ENCODE measurements at places on chromosomes 16 and 17. TPM values are rescaled to one million over a fixed set of nuclear protein-coding genes. Genes with fewer than 3 reads are reported as not detected.
A peak's percentile ranks its signal among the peaks of the same experiment; 100 is the strongest.

The CDT1 gene
- 3.2 TPM for total RNA-seq

The EME1 gene
- total RNA-seq, result 0.48 TPM

The EVI2A gene
- total RNA-seq, result 2.1 TPM

The COX6A2 gene
- total RNA-seq, result not detected

The CEP295NL gene
- 6.1 TPM for total RNA-seq

The ARSG gene
- 17.0 TPM for total RNA-seq

The CD300A gene
- total RNA-seq, result 2.1 TPM

The LUC7L gene
- 60.7 TPM for total RNA-seq

The KIF19 gene
- 1.7 TPM for total RNA-seq

The DYNC1LI2 gene
- total RNA-seq, result 94.6 TPM

The JPT2 gene
- 46.1 TPM for total RNA-seq

The ZNF48 gene
- 6.3 TPM for total RNA-seq

The CES1 gene
- total RNA-seq, result 39.3 TPM

The FBXO39 gene
- 1.6 TPM for total RNA-seq

The RNF222 gene
- not detected for total RNA-seq

The C17orf67 gene
- 2.4 TPM for total RNA-seq

DNA sequence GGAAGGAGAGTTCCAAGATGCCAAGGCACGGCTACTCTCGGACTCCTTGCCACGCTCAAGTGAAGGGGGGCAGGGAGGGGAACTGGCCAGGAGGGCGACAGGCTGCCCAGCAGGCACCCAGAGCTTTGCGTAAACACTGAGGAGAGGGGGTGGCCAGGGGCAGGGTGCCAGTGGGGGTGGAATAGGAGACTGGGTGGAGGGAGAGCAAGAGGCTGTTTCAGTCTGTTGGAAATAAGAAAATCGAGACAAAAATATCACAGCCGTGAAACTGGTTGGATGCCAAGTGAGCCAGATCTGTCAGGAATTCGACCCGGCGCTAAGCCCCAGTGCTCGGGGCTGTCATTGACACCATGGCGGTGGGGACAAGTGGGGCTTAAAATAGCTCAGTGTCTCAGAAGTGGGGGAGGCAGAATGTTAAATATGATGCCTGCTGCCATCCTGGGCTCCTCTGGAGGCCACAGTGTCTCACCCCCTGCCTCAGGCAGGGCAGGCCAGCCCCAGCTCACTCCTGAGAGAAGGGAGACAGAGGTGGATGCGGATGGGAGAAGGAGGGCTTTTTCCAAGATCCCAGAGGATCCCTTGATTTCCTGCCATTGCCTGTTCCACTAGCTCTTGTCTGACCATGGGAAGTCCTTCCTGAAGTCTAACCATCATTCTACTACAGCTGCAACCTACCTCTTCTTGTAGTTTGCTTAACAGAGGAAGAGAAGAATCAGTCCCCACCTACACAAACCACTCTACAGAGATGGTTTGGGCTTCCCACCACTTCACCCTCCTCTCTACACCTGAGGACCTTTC lies 9.5 kb downstream of the PNMT start:
- DNase-seq, result no peak

GRCh38 chr17:49260011-49260816 lies 29.6 kb upstream of the PHOSPHO1 start:
- DNase-seq, result peak; percentile 50

- DNase-seq, result no peak
These were observed 936.1 kb upstream of the SOX9 start for GRCh38 chr17:71184716-71185115.

DNA sequence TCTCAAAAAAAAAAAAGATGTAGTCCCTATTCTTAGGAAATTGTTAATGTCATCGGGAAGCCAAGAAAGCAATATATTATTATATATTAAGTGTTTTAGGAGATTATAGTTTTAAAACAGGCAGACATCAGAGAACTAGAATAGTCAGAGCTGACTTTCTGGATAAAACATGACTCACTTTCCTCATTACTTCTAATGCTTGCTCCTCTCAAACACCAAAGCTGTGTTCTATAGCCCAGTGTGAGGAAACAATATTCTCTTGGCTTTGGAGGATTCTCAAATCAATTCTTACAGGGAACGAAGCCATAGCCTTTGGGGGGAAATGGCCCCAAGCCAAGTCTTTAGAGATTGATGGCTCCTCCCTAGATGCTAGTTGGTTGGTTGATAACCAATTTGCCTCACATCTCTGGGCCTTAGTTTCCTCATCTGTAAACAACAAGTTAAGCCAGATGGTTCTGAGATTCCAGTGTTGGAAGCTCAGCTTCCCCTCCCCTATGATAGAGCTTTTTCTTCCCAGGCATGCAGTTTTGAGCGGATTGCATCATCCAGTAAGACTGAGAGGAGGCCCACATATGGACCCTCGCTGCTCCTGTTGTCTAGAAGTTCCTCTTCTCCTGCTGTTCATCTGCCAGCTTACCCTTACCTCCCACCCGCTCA lies 12.4 kb downstream of the NMT1 start:
- DNase-seq, result no peak

DNA sequence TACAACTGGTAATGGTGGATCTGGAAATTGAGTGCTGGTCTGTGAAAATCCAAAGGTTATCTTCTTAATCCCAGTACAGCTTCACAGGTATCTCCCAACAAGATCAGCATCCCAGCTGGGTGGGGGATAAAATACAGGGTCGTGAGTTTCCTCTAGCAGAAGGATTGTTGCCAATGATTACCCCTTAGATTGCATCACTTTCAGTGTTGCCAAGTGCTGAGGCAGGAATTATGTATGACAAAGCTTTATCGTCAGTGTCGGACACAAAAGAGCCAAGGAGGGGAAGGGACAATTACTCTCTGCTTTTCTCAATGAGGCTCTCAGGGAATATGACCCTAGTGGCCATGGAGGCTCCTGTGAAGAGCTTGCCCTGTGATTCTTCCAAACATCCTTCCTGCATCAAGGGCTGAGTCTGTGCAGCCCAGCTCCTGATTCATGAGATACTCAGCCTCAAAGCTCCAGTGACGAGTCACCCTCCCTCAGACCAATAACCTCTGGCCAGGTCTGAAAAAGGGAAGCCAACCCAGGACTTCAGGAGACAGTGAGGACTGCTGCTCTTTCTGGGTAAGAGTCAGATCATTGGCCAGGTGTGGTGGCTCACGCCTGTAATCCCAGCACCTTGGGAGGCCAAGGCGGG lies 15.0 kb downstream of the OR1F1 start:
- DNase-seq, result no peak

DNA sequence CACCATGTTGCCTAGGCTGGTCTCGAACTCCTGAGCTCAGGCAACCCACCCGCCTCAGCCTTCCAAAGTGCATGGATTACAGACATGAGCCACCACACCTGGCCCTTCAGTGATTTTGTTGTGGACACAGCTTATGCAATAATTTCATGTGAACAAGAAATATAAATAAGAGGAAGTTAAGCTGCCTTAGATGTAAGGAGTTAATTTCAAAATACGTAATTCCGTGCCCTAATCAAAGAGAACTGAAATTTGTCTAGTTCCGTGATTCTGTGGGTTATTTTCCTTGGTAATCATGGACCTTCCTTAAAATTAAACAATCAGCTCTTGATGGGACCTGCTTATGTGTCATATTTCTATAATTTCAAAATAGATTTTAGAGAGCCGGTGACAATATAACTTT lies 11.9 kb downstream of the TVP23A start:
- DNase-seq, result no peak

- DNase-seq, result no peak
These were observed 2.8 kb downstream of the CDH13 start for GRCh38 chr16:82629441-82630027.

GRCh38 chr16:57736419-57737351 lies 1.1 kb downstream of the KATNB1 start:
- DNase-seq, result peak; percentile 23

- DNase-seq, result no peak
These were observed 18.9 kb upstream of the CYLD start for GRCh38 chr16:50722960-50723359.

DNA sequence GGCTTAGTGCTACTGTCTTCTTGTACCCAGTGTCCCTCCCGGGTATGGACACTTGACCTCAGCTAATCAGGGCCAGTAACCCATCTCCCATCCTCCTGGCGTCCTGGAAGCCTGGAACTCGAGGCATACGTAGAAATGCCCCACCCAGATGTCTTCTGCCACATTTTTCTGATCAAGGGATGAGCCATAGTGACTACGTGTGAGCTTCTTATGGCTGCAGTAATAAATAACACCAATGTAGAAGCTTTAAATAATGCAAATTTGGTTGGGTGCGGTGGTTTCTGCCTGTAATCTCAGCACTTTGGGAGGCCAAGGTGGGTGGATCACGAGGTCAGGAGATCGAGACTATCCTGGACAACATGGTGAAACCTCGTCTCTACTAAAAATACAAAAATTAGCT lies 3.0 kb upstream of the KCNG4 start:
- DNase-seq, result no peak

DNA sequence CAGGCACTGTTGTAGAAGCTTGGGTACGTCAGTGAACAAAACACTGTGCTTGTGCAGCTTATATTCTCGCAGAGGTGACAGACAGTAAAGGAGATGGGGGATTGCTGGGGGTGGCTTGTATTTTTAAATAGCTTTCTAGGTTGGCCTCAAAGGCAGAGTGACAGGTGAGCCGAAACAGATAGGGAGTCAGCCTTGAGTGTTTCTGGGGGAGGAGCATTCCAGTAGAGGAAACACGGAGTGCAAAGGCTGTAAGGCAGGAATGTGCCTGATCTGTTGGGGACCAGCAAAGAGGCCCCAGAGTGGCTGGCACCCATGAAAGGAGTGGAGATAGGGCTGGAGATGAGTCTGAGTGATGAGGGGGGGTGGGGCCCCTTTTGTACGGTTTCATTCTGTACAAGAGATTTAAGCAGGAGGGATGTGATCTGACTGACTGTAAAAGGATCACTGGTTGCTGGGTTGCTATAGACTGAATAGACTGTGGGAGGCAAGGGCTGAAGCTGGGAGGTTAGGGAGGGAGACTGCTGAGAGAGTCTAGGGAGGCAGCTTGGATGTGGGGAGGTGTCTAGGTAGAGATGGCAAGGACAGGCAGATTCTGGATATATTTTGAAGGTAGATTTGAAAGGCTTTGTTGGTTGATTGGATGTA lies 15.2 kb downstream of the NUP93 start:
- DNase-seq, result no peak

GRCh38 chr17:58541249-58541648 lies 26.8 kb upstream of the MTMR4 start:
- DNase-seq, result no peak

DNA sequence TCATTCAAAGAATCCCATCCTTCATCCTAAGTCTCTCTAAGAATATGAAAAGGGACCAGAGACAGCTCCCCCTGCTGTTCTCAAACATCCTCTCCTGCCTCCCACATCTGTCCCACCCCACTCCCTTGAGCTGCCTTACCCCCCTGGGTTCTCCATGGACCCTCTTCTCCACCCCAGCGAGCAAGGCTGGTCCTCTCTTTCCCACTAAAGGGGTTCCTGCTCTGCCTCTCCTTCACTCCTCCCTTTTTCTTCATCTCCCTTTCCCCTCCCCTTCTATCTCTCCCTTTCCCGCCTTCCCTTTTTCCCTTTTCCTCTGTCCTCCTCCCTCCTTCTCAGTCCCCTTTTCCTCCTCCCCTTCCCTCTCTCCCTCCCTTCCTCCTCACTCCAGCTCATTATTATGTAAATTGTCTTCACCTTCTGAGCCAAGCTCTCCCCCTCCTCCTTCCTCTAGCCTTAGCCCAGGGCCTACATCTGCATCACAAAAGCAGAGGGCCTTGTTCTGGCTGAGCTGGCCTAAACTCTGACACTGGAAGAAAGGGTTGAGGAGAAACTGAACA lies 90.0 kb downstream of the GNAO1 start:
- DNase-seq, result no peak

GRCh38 chr17:45852535-45853297 lies 8.0 kb downstream of the SPPL2C start:
- peak; percentile 71 for DNase-seq

DNA sequence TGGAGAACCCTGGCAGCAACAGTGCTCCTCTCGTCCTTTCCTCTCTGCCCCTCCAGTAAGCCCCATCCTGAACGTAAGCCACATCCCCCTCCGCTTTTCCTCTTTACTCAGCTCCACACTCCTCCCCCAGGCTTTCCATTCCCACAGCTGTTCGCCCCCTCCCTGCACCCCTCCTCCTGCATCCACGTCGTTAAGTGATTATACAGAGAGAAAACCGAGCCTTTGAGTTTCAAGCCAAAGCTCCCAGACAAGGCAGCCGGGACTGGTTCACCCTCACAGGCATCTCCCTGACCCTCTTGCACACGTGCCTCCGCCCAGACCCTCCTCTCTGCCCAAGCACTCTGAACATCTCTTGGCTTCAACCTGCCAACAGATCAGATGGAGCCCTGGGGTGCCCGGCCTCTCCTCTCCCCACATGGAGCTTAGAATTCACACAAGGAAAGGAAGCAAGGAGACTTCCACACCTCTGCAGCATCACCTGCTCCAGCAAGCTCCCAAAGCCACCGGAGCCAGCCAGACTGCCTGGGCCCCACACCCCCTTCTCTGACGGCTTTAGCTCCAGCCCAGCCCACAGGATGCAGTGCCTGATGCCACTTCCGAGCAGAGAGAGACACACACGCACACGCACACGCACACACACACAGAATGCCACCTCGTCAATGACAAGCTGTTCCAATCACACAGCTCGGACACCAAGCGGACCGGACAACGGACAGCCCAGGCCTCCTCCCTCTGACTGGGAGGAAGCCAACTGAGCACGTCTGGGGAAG lies 99.9 kb upstream of the CCL2 start:
- DNase-seq, result no peak

DNA sequence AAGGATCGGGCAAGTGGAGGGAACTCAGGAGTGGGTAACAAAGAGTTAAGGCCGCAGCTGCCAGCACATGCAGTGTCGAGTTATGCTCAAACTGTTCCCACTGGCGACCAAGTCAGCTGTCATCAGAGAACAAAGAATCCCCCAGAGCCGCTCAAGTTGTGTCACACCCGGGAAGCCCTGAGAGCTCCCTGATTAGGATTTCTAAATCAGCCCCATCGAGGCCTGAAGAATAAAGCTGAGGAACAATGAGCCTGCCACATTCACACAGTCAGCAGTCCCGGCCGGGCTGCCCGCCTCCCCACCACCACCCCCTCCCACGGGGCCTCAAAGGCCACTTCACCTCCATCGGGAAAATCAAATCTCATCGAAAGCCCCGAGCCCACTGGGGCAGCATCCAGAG lies 84.5 kb downstream of the SOX9 start:
- no peak for DNase-seq

DNA sequence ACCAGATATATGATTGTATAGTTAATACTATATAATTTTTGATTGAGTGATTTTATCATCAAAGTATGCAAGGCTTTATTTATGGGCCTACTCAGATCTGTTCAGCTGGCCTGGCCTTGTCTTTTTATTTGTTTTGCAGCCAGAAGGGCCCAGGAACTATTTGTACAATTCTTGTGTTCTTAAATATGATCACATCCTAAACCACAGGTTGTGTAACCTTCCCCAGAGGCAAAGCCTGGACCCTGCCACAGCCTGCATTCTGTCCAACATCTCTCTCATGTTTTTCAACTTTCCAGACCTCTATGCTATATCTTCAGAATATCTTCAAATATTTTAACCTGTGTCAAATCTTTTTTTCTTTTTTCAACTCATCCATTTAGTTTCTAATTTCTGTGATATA lies 410.4 kb upstream of the MON1B start:
- DNase-seq, result no peak
